ENCODE measurements at places on chromosomes 1 and 21.

GRCh38 chr21:45580576-45581321 is 38.5 kb upstream of the SLC19A1 start:
- no peak for DNase-seq

- no peak for DNase-seq
These were observed 2.6 kb downstream of the SYPL2 start for GRCh38 chr1:109468903-109469302.

DNA sequence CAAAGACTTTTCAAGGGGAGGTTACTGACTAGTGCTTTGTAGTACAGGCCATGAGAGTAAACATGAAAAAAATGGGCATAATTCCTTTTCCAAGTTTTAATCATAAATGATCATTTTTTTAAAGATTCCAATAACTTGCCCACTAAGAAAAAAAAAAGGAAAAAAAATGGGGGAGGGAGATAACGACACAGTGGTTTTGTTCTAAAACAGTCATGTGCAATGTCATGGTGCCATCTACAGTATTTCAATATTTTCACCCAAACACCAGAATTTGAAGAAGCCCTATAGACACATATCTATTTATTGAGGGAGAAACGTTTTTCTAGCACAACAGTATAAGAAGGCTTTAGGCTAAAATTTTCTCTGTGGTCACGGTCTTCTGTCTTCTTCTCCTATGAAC is 250.2 kb downstream of the LTN1 start:
- DNase-seq = peak; percentile 54

GRCh38 chr1:173415490-173415889 is 61.6 kb upstream of the PRDX6 start:
- DNase-seq = no peak

DNA sequence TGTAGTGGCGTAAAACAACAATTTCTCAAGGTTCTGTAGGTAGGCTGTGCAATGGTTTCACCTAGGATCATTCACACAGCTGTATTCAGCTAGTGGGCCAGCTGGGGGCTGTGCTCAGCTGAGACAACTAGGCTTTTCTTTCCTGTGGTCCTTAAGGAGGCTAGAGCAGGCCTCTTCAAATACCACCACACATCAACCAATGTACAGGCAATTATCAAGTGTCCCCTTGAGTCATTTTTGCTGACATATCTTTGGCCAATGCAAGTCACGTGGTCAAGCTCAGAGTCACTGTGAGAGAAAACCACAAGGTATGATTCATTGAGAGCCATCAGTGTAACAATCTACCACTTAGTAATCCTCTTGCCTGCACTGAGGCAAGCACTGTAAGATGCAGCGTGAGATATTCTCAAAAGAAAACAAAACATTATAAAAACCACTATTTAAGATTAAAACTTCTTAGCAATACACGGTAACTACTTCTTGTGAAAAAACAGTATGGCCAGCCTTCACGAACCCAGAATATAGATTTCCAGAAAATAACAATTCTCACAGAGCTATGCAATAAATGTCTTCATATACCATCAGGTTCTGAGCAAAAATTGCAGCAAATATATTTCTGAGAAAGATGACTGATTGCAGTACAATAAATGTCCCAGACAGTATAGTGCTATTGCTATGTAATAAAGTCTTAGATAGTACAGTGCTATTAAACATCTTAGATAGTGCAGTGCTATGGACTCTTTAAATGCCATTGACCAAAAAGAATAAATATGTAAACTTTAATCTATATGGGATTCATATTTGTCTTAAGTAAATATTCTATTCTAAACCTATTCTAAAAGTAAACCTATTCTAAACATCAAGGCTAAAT is 55.3 kb downstream of the NME7 start:
- peak; percentile 94 for DNase-seq

- DNase-seq = no peak
These were observed 21.6 kb downstream of the PTGFRN start for GRCh38 chr1:116931016-116931918.

- peak; percentile 91 for DNase-seq
These were observed 17.1 kb downstream of the TEX35 start for GRCh38 chr1:178530037-178530402.

- DNase-seq = peak; percentile 49
These were observed 42.8 kb downstream of the RTCA start for GRCh38 chr1:100308777-100309176.

- peak; percentile 0 for DNase-seq
These were observed 1043.2 kb downstream of the BRINP3 start for GRCh38 chr1:189434461-189434860.

DNA sequence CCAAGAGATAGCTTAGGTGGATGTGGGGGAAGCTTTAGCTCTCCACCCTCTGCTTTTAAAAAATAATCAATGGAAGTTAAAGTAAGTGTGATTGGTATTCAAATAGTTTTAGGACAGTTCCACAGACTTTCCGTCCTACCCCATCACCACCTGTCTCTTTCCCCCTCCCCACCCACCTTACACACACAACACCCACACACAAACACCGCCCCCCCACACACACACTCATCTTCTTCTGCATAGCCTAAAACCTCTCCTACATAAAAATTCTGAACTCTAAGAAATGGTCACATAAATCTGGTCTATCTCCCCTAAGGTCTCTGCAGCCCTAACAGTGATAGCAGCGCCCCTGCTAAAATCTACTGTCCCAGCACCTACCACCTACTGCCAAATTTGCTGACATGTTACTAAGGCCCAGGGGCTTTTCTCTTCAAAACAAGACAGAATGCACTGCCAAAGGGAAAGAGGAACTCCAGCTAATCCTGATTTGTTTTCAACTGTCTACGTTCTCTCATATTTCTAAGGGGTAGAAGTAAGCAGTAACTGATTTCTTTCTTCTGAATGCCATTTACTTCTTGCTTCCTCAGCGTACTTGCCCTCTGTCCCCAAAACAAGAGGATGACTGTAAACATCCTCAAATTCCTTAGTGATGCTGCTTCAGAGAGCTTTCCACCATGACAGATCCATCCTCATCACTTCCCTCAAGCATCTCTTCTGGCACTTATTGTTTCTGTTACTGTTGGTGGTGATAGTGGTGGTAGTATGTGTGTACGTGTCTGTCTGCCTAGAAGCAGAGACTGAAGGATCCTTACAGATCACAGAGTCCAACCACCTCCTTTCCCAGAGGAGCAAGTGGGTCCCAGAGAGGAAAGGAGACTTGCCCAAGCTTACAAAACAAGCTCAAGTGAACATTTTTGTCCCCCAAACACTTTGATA is 56.8 kb downstream of the LUZP1 start:
- no peak for DNase-seq

- peak; percentile 35 for DNase-seq
These were observed 74.1 kb downstream of the CD46 start for GRCh38 chr1:207825719-207826556.

DNA sequence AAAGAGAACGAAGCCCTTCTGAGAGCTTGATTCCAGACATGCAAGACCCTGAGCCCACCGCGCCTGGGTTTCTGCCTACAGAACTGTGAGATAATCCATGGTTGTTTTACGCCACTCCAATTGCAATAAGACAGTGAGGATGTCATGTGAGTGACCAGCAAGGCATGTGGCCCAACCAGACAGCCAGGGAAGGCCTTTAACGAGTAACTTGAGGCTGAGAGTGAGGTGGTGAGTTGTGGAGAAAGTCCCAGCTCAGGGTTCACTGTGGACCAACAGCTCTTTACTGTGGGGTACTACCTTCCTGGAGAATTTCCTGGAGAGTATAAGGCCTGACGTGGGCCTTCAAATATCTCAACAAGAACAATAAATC is 153.9 kb downstream of the ETS2 start:
- peak; percentile 48 for DNase-seq

DNA sequence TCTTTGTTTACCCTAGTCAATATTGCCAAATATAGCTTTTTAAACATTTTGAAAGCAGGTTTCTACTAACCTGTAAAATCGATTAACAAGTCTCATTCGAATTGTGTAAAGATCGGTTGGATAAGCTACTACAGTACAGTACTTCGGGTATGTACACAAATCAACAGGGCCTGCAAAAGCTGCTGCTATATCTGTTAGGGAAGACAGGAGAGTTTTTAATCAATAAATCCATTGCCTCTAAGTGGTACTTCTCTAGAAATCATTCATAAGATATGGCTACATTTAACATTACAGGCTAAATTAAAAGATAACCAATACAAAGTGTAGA is 34.8 kb upstream of the PSMG1 start:
- DNase-seq = no peak

DNA sequence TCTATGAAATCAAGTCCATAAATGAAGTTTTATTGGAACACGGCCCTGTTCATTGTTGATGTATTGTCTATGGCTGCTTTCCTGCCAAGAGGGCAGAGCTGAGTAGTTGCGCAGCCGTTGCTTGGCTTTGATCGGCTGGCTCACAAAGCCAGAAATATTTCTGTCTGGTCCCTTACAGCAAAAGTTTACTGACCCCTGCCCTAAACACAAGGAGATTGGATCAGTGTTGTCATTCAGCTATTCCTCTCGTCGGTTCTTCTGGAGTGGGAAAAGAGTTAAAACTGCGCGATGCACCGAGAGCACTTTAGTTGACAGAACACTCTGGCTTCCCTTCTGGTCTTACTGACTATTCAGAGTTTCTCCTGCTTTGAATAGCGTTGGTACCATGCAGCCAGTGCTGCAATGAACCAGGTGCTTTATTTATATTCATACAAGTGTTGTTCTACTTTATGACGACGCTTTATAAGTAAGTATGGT is 868 bp downstream of the ZBTB40 start:
- DNase-seq = peak; percentile 41

DNA sequence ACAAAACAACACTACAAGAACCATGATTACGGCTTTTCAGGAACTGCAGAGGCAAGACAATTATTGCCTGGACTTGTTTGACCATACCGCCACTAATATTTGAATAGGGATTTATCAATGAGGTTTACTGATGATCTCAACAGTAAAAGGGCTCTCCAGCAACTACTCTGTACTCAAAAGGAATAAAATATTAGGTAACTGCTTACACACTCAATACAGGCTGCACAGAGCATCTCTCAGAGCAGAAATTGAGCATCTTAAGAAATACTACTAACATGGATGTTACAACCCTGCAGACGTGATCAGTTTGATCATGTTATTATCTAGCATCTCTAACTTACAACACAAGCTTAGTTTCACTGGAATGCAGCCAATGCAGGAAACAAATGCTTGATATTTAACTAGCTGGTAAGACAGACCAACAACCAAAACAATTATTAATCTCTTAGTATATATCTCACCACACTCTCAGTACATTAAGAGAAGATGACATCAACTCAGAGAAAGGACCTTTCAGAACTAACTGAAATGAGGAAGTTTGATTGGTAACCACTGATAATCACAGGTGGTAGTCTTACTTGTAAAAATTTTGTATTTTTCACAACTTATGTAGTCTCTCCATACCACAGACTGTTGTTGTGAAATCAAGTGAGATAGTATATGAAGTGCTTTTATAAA is 52.2 kb downstream of the PUM1 start:
- DNase-seq = peak; percentile 77

DNA sequence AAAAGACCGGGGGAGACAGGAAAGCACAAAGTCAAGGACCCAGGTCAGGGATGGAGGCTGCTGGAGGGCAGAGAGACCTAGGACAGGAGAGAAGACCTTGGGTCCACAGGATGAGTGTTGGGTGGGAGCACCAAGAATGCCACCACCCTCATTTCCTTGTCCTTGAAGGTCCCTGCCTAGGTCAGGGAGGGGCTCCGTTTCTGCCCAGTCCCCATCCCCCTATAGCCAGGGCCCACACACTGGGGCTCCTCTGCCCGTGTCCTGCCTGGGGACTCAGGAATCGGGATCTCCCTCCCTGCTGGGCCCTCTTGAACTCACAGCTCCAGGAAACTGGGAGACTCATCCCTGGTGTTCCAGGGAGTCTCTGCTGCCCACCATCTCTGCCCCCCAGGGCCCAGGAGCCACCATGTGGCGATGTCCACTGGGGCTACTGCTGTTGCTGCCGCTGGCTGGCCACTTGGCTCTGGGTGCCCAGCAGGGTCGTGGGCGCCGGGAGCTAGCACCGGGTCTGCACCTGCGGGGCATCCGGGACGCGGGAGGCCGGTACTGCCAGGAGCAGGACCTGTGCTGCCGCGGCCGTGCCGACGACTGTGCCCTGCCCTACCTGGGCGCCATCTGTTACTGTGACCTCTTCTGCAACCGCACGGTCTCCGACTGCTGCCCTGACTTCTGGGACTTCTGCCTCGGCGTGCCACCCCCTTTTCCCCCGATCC is 584 bp downstream of the TINAGL1 start:
- DNase-seq = no peak

GRCh38 chr1:229209386-229209785 is 61.5 kb upstream of the RAB4A start:
- no peak for DNase-seq

DNA sequence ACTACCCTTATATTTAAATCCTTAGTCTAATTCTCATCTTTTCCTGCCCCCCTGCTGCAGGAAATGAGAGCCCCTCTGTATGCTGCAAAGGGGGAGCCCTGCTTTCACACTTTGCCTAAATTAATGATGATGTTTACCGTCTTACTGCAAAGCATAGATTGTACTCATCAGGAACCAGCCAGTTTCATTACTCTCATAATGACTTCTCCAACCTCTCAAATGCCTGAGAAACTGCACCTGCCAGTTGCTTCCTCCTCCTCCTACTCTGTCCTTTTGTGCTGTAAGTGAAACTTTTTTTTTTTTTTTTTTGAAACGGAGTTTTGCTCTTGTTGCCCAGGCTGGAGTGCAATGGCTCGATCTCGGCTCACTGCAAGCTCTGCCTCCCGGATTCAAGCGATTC is 101.7 kb downstream of the ADSS2 start:
- DNase-seq = no peak

DNA sequence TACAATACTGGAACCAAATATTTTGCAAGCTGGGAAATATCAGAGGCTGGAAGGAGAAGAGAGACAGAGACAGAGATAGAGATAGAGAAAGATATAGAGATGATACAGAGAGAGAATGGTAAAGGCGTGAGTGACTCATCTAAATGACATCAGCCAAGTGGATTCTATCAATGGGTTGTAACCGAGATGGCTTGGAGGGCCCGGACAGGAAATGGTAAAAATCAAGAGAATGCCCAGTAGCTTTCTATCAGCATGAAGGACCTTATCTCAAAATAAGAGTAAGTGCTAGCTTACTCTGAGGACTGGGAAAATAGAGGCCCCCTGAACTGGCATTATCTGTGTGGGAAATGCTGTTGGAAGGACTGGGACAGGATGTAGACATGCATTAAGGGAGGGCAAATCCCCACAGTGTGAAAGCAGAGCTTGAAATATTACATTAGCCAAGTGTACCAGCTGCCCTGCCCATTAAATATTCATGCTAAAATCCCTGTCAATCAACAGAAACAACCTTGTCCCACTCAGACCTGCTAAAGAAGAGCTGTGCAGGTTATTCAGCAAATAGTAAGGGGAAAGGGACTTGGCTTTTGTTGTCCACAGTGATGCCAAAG is 76.6 kb upstream of the ZNF644 start:
- peak; percentile 16 for DNase-seq

DNA sequence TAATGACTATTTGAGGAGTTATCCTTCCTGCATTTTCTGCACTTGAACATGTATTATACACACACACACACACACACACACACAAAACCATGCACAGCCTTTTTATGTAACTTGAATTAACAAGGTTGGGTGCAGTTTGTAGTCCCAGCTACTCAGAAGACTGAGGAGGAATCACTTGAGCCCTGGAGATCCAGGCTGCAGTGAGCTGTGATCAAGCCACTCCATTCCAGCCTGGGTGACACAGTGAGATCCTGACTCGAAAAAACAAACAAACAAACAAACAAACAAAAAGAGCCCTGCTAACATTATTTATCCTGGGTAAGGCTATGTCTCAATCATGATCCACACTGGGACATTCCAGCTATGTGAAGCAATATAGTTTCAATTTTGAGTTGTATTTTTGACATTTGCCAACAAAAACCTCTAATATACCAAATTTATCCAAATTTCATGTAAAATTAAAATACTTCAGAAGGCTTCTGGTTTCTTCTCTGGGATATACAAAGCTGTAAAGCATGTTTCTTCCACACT is 156.8 kb downstream of the NTPCR start:
- peak; percentile 46 for DNase-seq

All from epithelial cell of esophagus (primary cell).